Mesendoderm (in vitro differentiated cells): ENCODE measurements at places on chromosomes 2 and 18.

- no peak for DNase-seq
These were observed 743.6 kb downstream of the KCNJ3 start for GRCh38 chr2:155442088-155442487.

DNA sequence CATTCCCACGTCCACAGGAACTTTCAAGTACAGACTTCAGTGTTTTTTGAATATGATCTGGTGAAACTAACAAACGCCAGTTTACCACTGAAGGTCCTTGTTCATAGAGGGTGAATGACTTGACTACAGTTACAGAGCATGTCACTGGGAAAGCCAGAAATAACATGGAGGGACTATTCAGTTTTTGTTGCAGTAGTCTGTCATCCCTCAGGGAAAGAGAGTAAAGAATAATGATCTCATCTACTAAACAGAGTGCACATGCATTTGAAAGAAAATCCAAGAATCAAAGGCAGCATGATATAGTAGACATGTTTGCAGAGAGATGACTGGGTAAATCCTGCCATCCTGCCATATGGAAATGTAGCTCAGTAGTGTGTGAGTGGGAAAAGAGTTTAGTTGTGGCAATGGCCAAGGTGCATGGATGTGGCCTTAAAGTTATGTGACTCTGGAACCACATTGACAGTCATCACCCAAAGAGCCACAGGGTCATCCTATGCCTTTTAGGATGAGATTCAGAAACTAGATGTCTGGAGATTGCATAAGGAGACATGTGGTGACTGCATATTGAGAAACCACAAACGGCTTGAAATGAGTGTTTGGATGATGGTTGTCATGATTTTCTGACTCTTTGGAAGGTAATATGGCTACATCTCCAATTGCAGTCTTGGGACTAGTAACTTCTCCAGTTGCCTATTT is 125.3 kb upstream of the ZEB2 start:
- DNase-seq, result no peak

DNA sequence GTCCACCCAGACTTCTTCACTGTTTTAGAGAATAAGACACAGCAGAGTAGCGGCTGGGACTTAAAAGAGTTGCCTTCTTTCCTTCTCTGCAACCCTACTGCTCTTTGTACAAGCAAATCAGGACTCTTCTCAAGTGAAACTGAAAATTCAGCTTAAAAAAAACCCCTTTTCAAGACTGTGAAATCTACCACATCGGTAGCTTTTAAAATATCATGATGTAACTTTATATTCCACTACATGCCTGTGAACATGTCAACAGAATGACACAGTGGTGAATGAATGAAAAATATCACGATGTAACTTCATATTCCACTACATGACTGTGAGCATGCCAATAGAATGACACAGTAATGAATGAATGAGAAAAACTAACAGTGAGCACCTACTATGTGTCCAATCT is 53.4 kb downstream of the TCF4 start:
- DNase-seq, result no peak

- DNase-seq, result no peak
These were observed 29.3 kb upstream of the CEP68 start for GRCh38 chr2:65026704-65027464.

DNA sequence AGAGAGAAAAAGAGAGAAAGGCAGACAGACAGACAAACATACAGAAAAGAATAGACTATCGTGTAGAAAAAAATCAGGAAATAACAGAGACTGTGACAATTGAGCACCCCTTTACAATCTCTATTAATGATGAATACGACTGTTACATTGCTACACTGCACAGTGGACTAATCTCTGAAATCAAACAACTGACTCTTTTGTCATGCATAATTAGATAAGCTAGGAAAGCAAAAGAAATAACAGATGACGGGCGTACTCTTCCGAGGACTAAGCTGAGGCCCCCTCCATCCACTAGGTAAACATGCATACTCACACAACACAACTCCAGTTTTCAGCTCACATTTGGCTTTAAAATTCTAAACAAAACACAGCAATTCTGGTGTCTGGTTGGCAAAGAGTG is 267.0 kb downstream of the NOL4 start:
- no peak for DNase-seq

DNA sequence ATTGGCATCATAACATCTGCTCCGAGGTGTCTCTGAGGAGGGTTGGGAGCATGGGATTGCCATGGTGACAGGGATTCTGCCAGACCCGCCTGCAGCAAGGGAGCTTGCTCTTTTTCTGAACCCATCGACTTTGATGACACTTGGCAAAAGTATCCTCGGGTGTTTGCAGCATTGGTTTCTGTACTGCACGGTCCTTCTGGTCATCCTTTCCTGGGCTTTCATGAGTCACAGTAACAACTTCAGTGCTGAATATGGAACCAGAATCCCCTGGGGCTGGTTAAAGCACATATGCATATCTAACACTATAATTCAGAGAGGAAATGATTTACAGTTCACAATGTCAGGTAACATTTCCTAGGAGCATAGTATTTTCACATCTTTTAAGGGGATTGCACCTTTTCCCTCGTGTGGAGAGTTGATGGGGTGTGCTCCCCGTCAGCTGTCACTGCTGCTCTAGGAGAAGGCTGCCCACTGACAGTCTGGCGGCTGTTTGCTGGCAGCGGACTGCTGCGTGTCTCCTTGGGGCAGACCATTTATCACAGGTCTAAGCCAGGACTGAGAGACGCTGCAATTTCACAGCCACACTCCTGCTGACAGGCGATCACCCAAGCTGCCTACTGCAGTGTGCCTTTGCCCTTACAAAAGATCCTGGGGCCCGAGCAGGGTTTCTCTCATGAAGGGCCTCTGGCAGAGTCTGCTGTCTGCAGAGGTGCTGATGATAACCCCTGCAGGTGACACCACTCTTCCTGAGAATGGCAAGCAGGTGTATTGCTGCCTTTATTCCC is 425.3 kb downstream of the THSD7B start:
- DNase-seq, result no peak
